ENCODE measurements at places on chromosomes 7 and 10.

DNA sequence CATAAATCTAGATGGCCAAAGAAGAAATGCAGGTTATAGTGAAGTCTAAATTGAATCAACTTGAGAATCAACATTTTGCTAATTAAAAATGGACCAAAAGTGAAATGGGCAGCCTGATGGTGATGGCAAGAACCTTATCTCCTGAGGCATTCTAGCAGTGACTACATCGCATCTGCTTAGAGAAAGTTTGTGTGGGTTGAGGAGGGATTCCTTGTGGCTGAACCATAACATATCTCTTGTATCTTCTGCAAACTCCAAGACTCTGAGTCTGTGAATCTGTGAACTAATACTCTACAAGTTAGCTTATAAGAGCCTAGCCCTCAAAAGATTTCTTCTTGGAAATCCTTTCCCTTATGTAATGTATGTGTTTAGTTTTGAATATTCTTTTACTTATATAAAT lies 85.6 kb downstream of the PRKG1 start:
- peak; percentile 29 for DNase-seq

- peak; percentile 25 for DNase-seq
Measured at GRCh38 chr7:96833676-96834453, 124.2 kb upstream of the SEM1 start.

- DNase-seq: no peak
Measured at GRCh38 chr7:158929306-158929705, 72.9 kb downstream of the DYNC2I1 start.

DNA sequence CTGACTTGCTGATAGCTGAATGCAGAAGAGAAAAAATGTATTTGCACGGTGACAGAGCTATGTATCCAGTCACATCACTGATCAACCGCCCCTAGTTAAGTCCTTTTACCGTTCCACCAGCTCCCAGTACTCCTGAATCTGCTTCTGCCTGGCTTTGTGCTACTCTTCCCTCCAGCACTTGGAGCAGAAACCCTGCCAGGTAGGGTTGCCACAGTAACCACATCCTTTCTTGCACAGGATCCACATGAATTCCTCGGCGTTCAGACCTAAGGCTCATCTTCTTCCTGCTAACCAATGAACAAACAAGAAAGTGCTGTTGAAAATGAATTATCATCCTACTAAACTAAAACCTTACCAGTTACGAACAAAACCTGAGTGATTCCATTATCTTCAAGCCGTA lies 52.0 kb upstream of the KCTD7 start:
- no peak for DNase-seq

- no peak for DNase-seq
Measured at GRCh38 chr7:27936047-27936767, 196.2 kb downstream of the TAX1BP1 start.

DNA sequence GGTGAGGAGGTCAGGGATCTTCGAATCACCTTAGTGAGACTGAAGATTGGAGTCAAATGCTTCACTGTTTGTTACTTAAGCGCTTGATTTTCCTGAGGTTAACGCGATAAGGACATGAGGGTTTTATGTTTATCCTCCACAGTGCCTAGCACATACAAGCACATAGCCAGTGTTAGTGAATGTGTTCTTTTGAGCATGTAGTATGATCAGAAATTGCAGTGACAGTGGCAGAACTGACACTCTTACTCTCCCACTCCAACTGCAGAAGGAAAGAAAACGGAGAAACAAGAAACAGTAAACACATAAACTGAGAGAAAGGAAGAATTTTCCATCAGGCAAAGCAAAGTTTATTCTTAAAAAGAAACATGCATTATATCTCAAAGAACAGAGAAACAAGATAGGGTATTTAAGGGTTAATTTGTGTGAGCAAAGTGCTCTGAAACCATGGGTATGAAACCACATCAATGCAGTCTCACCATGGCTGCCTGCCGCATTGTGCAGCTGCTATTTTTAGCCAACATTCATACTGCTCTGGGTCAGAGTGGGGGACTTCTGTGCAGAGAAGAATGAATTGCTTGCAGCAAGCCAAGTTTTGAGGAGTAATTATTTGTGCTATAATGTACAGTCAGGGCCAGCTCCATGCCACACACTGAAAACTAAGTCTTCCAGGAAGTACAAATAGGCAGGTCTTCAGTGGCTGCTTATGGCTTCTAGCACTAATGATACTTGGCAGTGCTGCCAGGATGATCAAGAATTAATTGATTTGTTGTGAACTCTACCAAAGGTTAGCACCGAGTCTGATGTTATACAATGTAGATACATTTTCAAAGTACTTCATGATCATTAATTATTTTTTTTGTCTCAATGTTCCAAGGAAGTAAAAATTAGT lies 152.0 kb downstream of the MACC1 start:
- peak; percentile 92 for DNase-seq

DNA sequence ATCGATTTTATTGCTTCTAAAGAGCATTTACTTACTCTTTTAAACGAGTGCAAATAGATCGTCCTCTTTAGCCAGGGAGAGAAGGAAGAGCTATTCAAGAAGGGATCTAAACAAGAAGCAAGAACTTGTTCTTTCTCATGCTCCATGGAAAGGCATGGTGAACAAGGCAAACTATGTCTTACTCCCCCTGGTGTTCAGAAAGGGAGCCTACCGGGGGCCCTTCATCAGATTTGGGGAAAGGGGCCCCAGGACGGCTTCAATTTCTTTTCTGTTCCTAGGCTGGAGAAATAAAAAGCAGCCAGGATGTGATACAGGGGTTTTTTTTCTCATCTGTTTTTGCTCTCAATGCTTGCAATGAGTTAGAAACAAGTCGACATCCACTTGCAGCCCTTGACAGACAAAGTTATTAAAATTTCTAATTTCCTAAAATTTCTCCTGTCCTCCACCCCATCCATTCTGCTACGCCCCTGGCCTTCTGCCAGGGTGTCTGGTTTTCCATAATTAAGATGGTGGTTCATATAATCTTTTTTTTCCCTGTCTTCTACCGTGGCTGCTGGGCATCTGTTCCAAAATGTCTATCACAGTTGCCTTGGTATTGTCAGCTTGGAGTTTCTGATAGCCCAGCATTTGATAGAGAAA lies 214.4 kb downstream of the CREB5 start:
- peak; percentile 52 for DNase-seq
